ENCODE measurements at places on chromosomes 7 and 10.

- DNase-seq, result no peak
Observed at GRCh38 chr7:18257711-18258110, 230.1 kb upstream of the PRPS1L1 start.

- no peak for DNase-seq
Observed at GRCh38 chr10:101631821-101632475, 43.8 kb downstream of the DPCD start.

- DNase-seq, result no peak
Observed at GRCh38 chr10:23696476-23696875, 257.6 kb downstream of the OTUD1 start.

DNA sequence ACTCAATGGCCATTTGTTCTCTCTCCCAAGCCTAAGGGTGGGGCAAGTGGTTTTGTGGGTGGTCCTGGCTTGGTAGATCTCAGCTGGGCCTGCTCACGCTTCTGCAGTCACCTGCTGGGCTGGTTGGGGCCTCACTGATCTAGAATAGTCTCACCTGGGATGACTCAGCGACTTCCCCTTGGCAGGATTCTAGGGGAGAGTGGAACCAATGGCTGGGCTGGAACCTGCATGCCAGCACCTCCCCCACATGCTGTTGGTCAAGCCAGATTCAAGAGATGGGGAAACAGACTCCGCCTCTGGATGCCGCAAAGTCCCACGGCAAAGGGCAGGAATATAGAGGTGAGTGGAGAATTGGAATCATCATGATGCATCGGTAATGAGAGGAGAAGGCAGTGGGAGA lies 292.9 kb upstream of the NPVF start:
- no peak for DNase-seq

DNA sequence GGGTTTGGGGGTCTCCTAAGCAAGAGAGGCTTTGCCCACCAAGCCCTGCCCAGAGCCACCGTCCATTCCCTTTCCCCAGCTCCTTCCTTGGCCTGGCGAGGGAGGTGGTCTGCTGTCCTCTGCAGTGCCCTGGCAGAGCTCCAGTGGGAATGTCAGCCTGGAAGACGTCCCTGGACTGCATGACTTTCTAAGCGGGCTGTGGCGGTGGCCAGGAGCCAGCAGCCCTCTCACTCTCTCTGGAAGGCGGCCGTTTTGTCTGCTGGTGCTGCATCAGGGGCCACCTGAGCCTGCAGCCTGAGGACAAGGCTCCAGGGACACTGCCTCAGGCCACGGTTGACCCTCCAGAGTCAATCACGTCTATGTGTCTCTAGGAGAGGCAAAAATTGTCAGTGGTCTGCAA lies 271.0 kb downstream of the SKAP2 start:
- DNase-seq, result no peak

DNA sequence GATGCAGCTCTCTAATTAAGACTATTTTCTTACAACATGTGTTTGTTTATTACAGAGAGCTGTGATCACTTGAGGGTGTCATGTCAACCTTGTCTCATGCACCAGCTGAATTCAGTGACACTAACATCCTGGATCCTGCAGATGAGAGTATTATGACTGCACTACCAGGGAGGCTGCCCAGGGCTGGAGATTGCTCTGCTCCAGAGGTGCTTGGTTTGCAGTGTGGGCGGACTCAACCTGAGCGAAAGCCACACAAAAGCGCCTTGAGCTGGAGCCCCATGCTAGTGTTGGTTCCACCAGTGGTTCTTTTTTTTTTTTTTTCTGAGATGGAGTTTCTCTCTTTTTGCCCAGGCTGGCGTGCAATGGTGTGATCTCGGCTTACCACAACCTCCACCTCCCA lies 33.8 kb upstream of the ATXN7L1 start:
- DNase-seq, result no peak

DNA sequence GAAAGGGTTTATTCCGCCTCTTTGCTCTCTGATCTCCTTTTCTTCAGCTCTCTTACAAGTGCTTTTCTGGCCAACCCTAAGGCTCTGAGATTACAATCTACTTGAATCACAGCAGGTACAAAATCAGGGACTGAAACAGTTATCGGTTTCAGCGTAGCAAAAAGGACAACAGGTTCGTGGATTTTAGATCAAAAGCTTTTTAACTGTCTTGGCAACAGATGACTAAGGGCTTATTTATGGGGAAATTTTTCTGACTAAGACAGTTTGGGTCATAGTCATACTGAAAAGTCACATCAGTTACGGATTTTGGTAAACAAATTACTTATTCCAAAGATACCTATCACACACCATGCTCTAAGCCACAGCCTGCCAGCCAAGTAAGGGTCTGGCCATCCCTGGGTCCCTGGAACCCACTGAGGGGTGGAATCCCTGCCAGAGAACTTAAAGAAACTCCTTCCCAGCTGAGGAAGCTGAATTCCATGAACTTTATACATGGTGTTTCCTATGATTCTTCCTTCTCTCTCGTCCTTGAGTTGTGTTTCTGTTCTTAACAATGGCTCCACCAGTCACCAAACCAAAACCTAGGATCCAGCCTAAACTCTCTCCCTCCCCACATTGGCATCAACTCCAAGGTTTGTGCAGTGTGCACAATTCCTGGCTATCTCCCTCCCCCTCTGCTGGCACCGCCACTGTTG lies 169.3 kb downstream of the FAM107B start:
- DNase-seq, result no peak

- no peak for DNase-seq
Observed at GRCh38 chr7:109529712-109530111, 960.0 kb downstream of the DNAJB9 start.

GRCh38 chr10:12741360-12741804 lies 260.1 kb downstream of the CCDC3 start:
- DNase-seq, result no peak

DNA sequence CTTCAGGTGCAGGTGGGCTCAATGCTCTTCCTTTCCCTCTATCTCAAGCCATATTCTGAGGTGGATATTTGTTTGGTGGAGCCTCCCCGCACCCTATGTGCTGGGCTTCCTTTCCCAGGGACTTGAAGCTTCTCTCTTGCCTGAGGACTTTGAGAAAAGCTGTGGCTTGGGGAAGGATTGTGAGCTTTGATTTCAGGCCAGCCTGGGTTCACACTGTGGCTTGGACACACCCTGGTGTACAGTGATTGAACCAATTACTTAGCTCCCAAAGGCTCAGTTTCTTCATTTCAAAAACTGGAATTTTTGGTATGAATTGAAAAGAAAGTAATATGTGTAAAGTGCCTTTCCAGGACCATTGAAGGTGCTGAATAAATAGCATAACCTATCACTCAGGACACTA lies 224.5 kb upstream of the GLI3 start:
- no peak for DNase-seq

DNA sequence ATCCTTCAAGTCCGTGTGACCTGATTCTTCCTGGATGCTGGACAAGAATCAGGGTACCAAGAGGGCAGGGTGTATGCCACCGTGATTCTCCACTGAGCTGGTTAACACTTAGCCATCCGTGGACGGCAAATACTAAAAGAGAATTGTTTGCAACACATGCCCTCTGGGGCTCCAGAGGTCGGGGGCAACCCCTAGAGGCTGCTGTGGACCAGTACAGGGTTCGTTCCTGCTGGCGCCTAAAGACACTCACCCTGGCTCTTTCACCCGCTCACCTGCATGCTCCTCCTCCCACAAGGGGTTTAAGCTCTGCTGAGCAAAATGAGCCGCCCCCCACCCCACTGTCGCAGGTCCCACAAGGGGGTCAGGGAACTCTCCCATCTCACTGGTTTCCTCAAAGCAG lies 148.7 kb upstream of the ITGB1 start:
- no peak for DNase-seq

DNA sequence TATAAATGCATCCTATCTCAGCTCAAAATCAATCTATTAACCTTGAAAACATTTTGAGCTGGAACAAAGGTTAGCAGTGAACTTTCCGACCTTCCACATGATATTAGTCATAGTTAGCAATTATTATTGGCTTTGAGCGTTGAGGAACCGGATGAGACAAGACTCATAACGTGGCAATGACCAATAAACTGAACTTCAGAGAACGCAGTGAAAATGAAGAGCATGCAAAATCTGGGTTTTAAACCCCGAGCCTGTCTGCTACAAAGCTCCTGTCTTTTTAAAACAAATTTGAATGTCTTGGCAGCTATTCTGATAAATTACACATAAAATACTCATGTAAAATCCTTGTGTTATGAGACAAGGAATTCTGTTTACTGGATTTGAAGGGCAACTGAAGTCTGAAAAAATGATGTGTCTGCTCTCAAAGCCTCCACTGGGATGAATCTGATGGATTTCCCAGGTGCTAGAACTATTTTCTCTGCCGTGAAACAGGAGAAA lies 74.7 kb upstream of the ITGB1 start:
- no peak for DNase-seq

- DNase-seq, result no peak
Observed at GRCh38 chr10:71112138-71112785, 100.1 kb upstream of the UNC5B start.

DNA sequence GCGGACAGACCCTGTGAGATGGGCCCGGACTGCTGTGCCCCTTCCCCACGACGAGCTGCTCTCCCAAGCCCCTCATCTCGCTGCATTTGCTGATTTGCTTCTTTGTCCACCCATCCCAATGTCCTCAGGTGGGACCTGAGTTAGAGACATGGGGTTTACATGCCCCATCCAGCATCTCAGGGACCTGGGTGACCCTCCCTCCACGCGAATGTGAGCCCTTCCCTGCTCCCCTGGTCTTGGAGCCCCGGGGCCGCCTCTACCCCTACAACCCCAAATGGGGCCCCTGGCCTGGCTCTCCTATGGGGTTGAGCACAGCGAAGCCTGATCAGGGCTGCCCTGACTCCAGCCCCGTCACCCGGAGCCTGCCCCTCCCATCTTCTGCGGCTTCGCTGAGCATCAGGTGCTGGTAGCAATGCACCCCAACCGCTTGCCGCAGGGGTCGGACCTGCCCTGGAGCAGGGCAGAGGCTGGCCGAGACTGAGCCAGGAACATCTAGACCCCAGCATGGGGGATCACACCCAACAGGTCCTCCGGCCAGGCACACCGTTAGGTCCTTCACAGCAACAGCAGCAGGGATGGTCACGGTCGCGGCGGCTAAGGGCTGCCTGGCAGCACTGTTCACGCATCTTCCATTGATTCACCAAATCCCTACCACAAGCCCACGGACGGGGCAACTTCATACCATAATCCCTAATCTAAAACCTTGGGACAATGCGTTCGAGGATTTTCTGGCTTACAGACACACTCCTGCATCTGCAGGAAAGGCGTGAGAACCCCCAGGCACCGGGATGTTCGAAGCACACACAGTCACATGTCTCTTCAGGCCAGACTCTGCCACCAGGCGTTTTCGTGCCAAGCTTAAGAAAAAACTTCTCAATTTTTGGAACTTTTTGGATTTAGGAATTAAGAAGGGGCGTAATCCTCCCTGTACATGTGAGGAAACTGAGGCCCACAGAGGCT lies 15.5 kb downstream of the WDR86 start:
- DNase-seq, result no peak

- DNase-seq, result no peak
Observed at GRCh38 chr7:109901926-109902325, 1189.0 kb upstream of the LRRN3 start.

DNA sequence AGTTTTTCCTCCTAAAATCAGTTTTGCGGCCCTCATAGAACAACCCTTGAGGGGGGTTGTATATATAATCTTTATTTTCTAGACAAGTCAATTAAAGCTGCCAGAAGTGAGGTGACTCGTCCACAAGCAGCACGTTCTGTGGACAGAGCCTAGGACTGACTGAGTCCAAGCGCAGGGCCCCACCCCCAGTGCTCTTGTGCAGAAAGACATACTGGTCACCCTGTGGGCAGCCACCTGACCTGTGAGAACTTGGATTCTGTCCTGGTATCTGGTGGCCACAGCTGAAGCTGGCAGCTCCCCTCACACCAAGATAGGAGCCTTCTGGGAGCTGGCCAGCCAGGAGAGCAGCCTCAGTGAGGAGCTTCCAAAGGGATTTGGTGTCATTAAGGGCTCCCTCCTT lies 89.3 kb downstream of the GRK5 start:
- no peak for DNase-seq

DNA sequence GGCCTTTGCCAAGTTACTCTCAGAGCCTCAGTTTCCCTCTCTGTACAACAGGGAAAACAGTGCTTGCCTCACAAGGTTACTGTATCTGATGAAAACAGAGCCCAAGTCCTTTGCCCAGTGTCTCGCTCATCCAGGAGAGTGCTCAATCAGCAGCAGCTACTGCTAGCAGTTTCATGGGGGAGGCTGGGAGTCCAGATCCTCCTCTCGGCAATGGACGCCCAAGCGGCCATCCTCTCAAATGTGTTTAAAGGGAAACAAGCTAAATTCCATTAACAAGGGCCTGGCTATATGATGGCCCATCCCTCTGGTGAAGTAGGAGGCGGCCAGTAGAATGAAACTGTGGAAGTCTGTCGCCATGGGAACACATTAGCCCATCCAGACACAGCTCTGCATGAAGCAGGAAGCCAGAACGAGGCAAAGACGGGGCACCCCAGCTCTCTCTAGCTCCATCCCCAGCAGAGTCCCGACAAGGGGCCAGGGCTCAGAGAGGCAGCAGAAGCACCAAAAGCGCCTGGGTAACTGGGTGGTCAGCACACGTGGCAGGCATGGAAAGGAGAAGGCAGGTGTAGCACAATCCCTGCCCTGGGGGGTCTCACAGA lies 35.2 kb downstream of the FAM53B start:
- DNase-seq, result no peak

GRCh38 chr7:68840991-68841390 lies 757.3 kb upstream of the AUTS2 start:
- no peak for DNase-seq

GRCh38 chr7:100247152-100247757 lies 27.5 kb downstream of the PVRIG start:
- DNase-seq, result no peak

- DNase-seq, result no peak
Observed at GRCh38 chr7:135169141-135169963, 1.2 kb downstream of the CYREN start.

DNA sequence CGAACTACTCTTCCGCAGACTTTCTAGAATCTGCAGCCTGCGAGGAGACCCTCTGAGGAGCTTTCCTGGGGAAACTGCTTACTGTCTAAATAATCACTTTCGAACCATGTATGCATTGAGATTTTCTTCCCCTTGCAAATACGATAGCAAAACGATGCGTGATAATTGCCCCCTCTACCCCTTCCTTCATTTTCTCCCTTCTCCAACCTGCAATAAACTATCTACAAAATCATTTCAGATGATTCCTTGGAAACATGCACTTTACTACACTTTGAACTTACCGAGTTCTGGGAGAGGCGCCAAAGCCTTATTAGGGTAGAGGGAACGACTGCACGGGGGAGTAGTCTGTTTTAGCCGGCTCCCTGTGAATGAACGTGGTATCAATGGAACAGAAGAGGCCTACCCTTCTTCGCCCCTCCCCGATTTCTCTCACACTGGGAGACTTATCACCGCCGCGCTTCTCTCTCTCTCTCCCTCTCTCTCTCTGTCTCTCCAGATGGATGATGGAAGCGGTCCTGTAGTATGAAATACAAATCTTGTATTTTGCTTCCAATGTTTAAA lies at the start of gene FGFBP3:
Gene FGFBP3, minus strand, starts transcription at position 370 of the 561 bp plus-strand sequence. CDS start 517 bp downstream, outside the sequence.
- no peak for DNase-seq

GRCh38 chr7:157684157-157684908 lies 347.5 kb downstream of the DNAJB6 start:
- no peak for DNase-seq

DNA sequence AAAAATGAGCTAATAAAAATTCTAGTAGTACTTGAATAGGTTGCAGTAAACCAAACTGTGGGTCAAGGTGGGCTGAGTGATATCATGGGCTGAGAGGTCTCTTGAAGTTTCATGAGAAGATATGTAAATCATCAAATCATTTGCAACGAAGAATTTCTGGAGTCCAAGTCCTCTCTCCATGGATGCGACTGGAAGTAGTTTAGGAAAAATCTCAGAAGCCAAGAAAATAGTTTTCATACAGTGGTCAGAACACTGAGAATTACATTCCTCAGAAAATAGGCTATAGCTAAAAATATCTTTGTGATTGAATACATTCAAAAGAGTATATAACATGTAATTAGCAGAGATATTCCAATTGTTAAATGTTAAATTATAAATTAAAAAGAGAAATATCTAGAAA lies 3.6 kb upstream of the IFIT1 start:
- DNase-seq, result no peak
